ENCODE measurements at places on chromosomes 12 and 14.

DNA sequence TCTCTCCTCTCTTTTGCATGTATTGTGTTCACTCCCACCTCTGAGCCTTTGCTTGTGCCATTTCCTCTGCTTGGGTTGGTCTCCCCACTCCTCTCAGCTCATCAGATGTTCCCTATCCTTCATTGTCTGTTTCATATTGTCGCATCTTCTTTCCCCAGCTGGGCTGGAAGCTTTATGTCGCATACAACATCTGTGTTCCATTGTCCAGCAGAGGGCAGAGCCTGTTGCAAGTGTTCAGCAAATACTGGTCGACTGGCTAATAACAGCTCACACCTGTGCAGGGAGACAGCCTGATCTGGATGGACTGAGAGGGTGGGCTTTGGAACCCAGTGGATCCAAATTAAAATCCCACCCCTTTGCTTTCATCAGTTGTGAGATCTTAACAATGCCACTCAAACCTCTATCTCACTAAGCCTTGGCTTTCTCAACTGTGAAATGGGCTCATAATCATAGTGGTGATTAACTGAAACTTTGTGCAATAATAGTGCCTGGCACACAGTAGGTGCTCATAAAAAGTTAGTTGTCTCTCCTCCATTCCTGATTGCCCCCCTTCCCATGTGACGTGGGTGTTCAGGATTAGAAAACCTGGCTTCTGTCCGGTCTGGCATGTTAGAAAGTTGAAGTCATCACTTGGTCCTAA lies 75.8 kb downstream of the RIN3 start:
- peak; percentile 30 for DNase-seq

GRCh38 chr12:24404086-24404815 lies 454.8 kb upstream of the SOX5 start:
- DNase-seq = no peak

DNA sequence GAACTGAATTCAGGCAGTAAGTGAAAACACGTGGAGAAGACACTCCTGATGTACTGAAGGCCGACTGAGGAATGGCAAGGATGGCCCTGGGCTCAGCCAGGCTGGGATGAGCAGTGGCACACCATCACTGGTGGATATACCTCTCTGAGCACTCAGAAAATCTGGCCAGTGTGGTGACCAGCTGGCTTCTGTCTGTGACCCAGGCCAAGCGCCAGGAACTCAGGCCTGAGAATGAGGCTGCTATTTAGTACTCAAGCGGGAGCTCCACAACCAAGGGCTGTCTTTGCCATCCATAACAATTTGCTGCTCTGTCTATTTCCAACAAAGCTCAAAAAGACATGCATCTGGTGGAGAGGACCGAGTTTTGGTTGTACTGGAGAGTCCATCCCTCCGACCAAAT lies 586.3 kb downstream of the BCL11B start:
- DNase-seq = no peak

- peak; percentile 64 for DNase-seq
Measured at GRCh38 chr12:92987362-92987761, 58.3 kb upstream of the EEA1 start.

GRCh38 chr14:68609012-68609411 lies 183.9 kb downstream of the ZFP36L1 start:
- no peak for DNase-seq

DNA sequence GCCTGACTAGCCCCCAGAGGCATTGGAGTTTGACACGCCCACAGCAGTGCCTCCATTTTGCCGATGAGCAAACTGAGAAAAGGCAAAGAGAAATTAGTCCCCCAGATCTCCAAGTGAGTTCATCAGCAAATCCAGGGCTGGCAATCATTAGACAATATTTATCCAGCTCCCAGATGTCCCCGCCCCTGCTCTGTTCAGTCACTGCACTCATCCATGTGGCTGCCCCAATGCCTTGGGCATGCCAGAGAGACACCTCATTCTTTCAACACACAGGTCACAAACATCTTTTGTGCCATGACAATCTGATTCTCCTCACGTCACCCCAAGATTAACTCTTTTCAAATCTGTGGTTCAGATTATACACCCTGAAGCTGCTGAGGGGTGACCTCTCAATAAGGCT lies 43.5 kb downstream of the DPF3 start:
- DNase-seq = no peak

DNA sequence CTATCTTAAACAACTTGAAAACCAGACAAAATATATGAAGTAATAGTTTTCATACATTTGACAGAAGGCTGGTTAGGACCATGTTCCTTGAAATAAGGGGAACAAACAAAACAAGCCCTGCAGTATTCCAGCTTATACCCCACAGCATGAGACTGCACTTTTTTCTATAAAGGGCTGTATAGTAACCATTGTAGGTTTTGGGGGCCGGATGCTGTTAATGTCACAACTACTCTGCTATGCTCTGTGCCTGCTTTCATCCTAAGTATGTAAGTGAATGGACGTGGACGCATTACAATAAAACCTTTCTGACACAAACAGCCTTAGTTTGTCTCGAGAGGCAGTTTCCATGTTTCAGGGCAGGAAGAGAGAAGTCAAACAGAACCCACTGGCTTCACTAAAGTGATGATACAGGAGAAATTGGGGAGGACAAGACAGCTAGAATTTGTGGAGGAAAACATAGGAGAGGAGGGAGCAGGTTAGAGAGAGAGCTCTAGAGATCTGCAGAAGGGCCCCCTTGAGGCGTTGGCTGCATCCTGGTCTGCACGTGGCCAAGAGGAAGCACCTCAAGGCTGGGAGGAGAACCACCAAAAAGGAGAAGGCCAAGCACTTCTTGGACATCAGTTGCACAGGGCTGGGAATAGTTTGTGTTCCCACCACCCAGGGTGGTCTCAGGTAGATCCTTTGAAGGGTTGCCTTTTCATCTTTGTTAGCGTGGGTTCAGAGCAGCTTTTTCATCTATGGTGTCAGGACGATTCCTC lies 63.7 kb downstream of the TRAF3 start:
- DNase-seq = no peak

DNA sequence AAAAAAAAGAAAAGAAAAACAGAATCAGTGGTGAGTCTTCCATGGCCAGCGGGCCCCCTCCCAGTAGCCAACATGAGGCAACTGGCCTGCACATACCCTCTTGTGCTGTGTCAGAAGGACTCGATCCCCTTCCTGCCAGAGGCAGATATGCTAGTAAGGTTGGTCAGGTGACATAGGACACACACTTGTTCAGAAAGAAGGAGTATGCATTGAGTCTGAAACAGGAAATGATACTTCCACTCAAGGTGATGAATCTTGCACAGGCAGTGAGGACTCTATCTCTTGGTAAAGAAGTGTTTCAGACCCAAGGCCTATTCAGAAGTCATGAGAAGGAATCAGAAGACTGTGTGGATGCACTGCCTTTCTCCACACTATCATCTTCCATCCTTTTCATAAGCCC lies 269.7 kb upstream of the FAR2 start:
- DNase-seq = no peak

DNA sequence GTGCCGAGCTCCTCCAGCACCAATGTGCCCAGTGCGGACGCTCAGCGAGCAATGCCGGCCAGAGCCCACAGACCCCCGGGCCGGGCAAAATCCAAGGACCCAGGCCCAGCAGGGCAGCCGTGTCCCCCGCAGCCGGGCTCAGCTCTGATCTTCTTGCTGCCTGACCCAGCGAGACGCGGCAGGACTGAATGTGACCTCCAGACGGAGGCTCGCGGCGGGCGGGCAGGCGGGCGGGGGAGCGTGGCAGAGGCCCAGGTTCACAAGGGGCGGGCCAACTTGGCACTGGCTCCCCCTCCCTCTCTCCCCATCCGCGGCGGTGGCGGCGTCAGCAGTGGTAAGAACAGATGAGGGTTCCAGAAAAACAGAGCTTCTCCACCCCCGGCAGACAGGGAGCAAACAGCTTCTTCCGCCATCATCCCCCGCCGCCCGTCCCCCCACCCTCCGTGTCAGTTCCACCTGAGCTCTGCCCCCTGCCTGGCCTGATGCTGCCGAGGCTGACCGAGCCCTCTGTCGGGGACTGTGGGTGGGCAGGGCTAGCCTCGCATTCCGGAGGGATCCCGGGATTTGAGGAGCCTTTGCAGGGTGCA lies 94.3 kb downstream of the RFLNA start:
- DNase-seq = no peak

DNA sequence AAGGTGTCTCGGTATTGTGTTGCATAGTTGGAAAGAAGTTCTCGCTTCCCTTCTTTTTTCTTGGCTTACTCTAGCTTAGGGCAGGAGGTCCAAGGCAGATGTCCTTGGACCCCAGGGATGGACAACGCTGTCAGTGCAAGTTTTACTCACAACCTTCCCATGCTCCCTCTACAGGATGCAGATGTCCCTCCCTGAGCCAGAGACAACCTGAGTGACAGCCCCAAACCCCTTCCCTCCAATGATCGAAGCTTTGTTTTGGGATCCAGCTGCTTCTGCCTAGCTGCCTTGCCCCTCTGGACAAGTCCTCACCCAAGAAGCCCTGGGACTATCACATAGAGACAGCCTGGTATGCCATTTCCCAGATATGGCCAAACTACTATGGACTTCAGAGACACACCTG lies 112.0 kb upstream of the RAP1B start:
- no peak for DNase-seq

DNA sequence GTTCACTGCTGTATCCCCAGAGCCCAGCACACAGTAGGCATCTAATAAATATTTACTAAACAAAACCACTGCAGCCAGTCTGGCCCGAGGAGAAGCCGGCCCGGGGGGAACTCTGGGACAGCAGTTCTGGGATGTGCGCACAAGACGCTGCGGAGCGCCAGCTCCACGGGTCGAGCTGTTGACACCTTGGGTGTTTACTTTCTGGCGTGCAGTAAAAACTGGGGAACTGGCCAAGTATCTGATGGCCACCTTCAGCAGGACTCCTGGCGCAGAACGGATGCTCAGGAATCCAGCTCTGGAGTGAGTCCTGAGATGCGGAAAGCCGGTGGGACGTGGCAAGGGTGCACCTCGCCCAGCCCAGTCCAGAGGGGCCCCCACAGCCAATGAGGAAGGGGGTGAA lies 65.6 kb downstream of the NCOR2 start:
- no peak for DNase-seq

- DNase-seq = no peak
Measured at GRCh38 chr12:101764051-101764792, 25.0 kb upstream of the SYCP3 start.

GRCh38 chr12:110039085-110039807 lies 9.1 kb downstream of the C12orf76 start:
- no peak for DNase-seq

DNA sequence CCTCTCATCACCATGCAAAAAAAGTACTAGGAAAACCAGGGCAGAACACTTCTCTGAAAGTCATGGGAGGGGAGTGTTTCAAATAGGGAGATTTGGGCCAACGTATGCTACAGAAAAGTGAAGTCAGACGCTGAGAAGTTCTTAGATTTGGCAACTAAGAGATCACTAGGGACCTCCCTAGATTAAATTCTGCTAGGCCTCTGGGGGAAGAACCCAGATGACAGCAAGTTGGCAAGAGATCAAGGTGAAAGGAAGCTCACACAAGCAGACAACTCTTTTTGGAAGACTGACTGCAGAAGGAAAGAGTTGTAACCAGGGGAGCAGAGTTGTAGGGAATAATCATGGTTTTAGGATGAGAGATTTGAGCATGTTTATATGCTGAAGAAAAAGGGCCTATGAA lies 20.7 kb downstream of the IQSEC3 start:
- DNase-seq = no peak

DNA sequence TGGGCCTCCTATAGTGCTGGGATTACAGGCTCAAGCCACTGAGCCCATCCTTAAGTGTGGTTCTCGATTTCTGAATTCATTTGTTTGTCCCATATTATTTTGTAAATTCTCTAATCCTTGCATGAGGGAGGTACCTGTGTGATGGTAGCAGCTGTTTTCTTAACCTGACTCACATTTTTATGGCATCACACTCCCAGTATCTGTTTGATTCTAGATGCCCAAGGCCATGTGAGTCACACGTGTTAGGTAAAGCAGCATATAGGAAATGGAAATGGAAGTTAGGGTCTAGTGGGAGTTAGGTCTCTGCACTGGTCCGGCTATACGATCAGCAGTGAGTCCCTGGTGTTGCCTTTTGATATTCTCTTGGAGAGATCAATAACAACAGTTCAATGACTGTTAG lies 198.1 kb downstream of the ERC1 start:
- DNase-seq = no peak

DNA sequence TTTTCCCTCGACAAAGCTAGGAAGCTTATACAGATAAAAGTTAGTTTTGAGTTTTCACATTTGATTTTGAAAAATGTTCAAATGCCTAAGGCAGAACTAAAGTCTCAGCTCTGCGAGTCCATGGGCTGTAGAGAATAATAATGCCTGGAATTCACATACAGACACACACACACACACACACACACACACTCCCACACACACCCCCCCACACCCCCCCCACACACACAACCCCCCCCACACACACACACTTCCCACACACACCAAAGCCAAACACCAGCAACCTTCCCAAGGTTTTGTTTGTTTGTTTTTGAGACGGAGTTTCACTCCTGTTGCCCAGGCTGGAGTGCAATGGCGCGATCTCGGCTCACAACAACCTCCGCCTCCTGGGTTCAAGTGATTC lies 62.8 kb upstream of the EIF5 start:
- DNase-seq = no peak
